ENCODE measurements at places on chromosomes 11 and 22.
A peak's percentile ranks its signal among the peaks of the same experiment; 100 is the strongest.

DNA sequence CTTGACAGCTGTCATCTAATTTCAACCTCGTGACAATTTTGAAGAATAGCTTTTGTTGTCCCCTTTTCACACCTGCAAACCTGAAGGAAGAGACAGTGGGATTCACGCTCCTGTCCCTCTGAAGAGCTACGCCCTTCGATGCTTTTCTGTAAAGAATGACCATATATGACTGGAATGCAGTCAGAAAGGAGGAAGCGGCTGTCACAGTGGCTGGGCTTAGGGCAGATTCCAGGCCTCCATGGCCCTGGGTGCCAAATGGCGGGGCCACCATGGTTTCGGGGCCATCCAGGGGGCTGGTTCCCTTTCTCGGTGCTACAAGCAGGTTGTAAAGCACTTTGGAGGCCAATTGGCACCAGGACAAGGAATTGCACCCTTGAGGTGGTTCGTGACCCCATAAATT lies 22.2 kb upstream of the FGF19 start:
- DNase-seq, result no peak

DNA sequence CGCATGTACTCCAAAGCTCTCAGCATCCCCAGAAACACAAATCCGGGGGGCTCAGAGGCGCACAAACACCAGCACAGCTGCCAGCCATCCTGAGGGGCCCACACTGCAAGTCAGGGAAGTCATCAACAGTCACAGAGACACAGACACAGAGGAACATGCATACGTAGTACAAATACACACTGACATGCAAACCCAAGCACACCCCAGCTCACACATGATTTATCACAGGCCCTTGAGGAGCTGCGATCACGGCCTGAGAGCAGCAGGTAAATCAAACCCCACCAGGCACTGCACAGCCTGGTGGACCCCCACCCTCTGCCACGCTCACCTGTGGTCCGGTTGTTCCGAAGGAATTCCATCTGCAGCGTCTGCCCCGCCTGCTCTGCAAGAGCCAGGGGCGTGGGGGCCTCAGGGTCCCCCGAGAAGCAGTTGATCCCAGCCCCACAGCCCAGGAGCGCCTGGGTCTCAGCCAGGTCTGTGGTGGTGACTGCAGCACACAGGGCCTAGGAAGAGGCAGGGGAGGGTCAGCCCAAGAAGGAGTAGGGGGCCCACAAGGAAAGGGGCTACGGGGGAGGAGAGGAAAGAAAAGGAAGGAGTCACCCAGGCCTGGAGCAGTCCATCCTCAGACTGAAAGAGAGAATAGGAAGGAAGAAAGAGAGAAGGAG lies 28.5 kb upstream of the PDE2A start:
- DNase-seq, result no peak

- DNase-seq, result no peak
Measured at GRCh38 chr11:128482512-128483191, 104.7 kb downstream of the ETS1 start.

- DNase-seq, result no peak
Measured at GRCh38 chr22:39984006-39984405, 10.7 kb upstream of the FAM83F start.

DNA sequence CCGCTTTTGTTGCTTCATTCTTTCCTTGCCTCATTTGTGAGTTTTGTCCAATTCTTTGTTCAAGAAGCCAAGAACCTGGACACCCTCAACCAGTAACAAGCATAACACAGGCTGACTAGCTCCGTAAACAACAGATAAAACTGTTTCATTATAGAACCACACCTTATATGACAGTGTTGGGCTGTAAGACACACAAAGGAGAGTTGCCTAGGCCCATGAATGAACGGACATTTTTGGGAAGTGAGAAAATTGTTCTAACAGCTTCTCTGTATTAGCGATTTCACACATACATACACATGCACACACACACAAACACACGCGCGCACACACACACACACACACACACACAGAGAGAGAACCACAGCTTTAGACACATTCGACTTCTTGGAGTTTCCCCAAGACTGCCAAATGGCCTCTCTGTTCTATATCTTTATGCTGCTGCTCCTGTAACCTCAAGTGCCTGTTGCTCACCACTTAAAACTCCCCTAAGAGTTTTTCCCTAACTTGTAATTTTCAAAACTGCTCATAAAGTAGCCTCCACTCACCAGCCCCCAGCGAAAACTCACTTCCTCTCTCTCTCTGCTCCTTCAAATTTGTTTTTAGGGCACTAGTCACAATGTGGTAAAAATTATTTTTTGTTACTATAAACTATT lies 35.9 kb downstream of the CTSC start:
- no peak for DNase-seq

DNA sequence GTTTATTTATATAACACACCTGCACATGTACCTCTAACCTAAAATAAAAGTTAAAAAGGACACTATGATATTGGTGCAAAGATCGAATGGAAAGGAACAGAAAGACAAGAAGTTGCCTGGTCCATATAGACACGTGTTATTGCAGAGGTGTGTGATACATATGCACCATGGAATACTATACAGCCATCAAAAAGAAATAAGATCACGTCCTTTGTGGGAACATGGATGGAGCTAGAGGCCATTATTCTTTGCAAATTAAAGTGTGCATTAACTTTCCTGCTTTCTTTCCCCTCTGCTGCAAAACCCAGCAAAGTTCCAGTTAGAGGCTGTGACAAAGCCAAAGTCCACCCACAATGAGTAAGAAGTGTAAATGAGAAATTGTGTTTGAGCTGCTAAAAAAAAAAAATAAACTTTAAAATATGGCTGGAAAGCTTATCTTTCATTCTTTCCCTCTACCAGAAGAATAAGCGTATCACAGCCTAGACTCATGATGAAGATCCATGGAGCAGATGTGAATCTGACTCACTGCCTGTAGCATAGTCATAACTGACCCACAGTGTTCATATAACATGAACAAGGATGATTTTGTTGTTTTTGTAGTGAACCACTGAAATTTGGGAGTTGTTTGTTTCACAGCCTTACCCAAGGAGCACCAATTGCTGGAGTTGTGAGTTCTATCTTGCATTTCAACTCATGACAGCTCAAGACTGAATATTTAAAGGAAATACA lies 9.6 kb downstream of the OR52K1 start:
- DNase-seq, result no peak

DNA sequence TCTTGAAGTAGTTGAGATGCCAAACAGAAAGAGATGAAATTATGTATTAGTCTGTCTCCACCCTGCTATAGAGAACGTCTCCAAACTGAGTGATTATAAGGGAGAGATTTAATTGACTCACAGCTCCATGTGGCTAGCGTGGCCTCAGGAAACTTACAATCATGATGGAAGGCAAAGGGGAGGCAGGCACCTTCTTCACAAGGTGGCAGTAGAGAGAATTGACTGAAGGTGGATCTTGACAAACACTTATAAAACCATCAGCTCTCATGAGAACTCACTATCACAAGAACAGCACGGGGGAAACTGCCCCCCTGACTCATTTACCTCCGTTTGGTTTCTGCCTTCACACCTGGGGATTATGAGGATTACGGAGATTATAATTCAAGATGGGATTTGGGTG lies 794.0 kb downstream of the CNTN5 start:
- DNase-seq, result no peak

- no peak for DNase-seq
Measured at GRCh38 chr11:45926001-45926401, 3.5 kb downstream of the LARGE2 start.

GRCh38 chr22:25060522-25061071 lies 108.1 kb downstream of the KIAA1671 start:
- DNase-seq, result no peak

GRCh38 chr11:5107285-5107684 lies 30.9 kb downstream of the OR52A5 start:
- DNase-seq, result no peak

DNA sequence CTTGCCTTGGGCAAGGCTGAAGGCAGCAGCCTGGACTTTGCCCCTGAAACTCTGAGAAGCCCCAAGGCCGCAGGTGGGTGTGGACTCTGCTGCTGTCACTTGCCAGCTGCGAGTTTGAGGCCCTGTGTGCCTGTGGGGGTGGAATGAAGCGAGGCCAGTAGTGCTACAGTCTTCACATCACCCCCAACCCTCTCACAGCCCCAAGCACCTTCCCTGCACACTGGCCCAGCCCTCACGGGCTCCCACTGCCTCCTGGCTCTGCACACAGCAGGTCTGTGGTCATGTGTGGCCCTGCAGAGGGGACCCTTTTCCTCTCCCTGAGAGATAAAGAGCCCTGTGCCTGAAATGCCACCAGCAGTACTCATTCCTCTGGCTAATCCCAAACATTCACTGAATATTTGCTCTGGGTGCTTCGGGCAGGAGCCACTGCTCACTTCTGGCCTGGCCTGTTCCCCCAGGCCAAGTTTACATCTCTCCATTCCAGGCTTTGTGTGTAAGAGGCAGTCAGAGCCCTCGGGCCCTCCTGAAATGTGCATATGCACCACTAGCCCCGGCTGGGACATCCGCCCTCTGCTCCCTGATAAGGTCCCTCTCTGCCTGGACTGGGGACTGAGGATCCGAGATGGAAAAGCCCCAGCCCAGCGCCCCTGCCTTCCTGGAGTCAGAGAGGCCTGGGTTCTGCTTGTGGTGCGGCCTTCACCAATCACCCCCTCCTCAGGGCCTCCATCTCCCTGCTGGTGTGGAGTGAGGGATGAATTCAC lies 17.7 kb downstream of the MGAT3 start:
- DNase-seq, result peak; percentile 70

- no peak for DNase-seq
Measured at GRCh38 chr22:46707305-46707704, 30.7 kb downstream of the CERK start.

DNA sequence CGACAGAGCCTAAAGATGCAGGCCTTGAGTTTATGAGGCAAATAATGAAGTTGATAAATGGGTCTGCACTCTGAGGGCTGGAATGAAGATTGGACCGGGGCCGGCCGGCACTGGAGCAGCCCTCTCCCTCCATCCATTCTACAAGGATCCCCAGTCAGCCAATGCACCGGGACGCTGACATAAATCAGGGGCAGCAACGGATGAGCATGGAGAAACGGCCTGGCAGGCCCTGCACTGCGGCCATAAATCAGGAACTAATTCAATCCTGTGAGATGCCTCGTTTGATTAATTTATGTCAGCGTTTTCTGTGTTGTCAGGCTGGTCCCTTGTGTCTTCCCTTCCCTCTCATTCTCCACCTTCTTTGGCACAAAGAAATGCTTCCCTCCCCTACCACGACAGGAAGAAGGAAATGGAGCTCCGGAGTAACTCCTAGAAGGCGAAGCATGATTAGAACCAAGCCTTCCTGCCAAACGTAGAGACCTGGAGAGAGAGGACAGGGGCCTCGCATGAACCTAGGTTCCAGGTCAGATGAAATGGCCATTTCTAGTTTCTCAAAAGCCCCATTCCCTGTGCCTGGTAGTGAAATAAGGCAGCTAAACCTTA lies 358.4 kb downstream of the OPCML start:
- peak; percentile 24 for DNase-seq

GRCh38 chr11:124761301-124762104 lies 587 bp downstream of the ESAM start:
- no peak for DNase-seq

DNA sequence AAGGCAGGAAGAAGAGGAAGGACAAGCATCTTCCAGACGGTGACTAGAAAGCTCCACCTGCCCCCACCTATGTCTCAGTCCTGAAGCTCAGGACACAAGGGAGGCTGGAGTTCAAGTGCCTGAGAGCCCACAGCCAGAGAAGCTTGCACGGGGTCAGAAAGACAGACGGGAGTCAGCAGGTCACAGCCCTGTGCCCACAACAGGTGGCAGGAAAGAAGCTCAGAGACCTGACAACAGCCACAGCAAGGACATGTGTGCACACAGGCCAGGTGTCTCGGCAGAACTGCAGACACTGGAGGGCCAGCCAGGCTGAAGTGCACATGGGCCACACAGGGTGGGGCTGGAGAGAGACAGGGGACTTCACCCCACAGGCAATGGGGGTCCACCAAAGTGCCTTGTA lies 37.2 kb upstream of the MOB2 start:
- DNase-seq, result no peak

GRCh38 chr11:110873975-110874374 lies 161.7 kb upstream of the ARHGAP20 start:
- DNase-seq, result no peak

DNA sequence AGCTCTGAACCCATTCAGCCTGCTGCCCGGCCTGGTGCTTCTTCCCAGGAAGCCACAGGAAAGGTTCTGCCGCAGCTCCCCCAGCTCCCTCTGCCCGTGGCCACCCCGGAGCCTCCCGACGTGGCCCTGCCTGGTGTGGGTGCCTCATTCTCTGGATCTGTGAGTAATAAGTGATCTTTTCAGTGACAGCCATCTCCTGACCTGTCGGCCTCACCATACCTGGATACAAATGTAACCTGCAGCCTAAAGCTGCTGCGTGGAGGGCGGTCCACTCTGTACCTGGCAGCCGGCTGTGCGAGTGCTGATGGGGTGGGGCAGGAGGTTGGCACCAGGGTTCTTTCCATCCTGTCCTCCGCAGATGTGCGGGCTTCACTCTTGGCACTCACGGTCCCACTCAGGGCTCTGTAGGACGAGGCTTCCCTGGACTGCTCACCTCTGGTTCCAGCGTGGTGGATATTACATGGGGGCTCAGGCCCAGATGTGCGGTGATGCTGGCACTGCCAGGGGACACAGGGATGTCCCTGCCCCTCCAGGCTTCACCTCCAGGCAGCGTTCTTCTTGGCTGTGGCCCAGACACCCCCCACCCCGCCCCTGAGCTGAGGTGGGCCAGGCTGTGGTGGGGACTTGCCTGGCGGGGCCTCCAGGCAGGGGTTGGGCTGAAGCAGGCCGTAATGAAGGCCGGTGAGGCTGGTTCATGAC lies 748.5 kb downstream of the BRD1 start:
- DNase-seq, result no peak

- DNase-seq, result peak; percentile 38
Measured at GRCh38 chr22:27880778-27881394, 38.2 kb downstream of the PITPNB start.

- DNase-seq, result peak; percentile 54
Measured at GRCh38 chr22:23077627-23078461, 7.5 kb downstream of the GNAZ start.

DNA sequence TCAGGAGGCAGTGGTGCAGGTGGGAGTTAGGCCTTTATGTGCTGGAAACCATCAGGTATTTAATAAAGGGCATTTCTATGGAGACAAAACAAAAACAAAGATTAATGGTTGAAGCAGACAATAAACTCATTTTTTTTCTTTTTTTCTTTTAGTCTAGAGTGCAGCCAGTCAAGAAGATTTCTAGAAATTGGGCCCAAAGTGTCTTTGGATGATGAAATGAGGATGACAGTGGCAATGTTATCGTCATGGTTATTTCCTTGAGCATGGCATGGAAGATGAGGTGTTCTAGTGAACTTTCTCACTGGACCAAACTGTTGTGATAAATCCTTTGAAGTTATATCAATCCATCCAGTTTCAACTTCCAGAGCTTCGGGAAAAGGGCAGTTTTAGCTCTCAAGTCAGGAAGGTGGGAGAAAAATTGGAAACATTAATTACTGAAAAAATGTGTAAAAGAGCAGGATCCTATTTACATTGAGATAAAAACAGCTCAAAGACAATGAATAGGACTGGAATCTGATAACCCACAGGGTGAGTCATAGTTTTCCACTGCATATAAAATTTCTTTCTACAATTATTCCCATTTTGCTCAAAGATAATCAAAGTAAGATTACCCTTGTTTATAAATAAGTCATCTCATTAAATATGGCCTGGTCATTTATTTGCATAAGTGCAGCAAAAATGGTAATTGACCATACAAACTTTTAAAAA lies 33.0 kb downstream of the PRR5L start:
- DNase-seq, result no peak
